ENCODE measurements at places on chromosomes 7 and 10.

GRCh38 chr10:25392132-25392531 is 217.3 kb downstream of the GPR158 start:
- no peak for DNase-seq

- no peak for DNase-seq
Observed at GRCh38 chr7:143016996-143017395, 9.9 kb downstream of the OR9A2 start.

DNA sequence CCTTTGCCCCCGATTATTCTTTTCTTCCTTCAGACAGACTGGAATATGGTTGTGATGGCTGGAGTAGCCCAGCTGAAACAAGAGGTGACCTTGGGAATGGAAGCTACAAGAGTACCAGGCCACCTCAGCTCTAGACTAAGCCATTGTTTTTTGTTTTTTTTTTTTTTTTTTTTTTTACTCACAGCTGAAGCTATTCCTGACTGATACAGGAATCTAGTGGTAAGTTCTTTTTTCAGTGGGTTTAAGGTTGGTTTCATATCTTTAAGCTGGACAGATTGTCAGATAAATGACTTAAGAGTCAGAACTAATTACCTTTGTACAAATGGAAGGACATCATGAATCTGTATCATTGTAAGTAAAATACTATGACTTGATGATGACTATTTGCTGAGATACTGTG is 30.2 kb upstream of the PTPN12 start:
- DNase-seq: no peak

GRCh38 chr10:79329529-79329928 is 17.7 kb upstream of the PPIF start:
- no peak for DNase-seq

DNA sequence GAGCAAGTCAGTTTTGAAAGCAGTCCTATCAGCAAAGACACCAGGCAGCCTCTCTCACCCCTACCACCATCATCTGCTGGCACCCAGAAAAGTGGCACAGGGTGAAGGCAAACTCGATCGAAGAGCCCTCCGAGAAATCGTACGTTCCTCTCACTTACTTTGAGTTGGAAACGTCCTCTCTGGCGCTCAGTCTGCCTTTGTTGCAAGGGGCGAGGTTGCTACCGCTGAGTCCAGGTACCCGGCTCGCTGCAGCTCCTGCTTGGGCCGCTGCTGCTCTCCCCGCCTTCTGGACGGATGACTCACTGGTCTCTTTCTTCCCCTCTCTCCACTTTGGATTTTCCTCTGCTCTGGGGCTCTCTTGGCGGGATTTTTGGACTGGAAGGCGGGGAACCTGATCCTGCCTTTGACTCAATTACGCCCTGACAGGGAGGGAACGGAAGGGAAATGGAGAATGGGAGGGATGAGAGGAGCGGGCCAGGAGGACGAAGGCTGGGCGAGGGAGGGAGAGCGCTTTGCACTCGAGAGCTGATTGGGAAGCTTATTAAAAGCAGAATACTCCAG is at the start of gene PTN:
PTN (minus strand) TSS at position 453 of the 561 bp plus-strand sequence. CDS start 88,760 bp downstream, outside the sequence.
- DNase-seq: no peak

DNA sequence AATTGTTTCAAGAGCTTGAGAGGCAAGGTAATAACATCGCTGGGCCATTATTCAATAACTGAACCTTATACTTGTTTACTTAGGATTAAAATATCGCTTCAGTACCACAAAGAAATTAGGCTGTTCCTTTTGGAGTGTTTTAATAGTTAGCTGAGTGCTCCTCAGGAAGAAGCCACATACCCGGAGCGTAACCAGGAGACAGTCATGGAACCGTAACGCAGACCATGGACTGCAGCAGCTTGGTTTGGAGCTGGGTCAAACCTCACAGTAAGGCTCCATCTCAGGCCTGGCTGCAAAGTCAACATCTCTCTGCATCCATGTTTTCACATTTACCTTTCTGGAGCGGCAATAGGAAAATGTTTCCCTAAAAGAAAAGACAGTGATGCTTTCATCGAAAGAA is 599.0 kb downstream of the TNS3 start:
- no peak for DNase-seq

GRCh38 chr7:2247141-2247995 is 5.3 kb downstream of the NUDT1 start:
- no peak for DNase-seq

DNA sequence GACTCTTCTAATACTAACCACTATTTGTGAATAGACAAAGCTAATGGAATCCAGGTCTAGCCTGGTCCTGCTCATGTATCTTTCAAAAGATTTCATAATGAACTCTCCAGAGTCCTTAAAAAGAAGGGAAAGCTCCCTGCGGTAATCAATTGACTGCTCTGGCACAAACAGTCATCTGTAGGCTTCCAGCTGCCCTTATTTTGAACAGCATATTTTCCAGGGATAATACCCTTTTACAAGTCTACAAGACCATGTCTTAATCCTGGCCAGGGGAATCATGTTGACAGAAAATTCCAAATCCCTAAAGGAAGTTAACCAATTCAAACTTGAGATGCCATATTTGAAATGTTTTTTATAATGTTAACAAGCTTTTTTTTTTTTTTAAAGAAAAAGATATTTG is 34.6 kb downstream of the ADAM12 start:
- no peak for DNase-seq

DNA sequence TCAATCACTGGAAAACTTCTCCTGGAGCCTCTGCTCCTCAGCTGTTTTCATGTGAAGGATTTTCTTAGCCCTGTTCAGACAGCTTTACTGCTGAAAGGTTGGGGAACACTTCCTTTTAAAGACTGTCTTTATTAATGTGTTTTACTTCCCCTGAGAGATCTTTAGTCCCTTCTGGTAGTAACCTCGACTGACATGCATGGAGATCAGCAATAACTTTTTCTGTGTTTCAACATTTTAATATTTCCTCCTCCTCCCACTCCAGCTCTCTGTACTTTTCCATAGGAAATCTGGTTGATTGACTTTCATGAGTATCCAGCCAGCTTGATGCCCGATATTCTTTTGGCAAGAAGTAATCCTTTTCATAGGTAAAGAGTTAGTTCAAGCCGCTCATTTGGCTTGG is 62.7 kb upstream of the STRIP2 start:
- DNase-seq: no peak

- DNase-seq: no peak
Observed at GRCh38 chr10:77532068-77532467, 105.5 kb downstream of the KCNMA1 start.

DNA sequence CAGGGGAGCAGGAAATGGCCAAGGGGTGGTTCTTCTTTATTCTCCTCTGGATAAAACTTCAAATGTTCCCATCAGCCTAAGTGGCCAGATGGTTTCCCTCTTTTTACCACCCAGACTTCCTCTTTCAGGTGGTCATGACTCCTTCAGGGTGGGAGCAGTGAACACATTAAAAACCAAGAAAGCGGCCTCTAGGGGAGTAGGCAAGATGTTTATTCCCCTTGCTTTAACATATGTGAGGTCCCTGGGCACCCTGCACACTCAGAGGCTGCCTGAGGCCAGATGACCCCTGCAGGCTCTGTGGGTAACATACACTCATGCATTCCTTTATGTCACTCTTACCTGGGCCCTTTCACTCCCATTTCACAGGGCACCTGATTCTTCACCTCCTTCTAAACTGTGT is 357.4 kb downstream of the ABCA13 start:
- no peak for DNase-seq

DNA sequence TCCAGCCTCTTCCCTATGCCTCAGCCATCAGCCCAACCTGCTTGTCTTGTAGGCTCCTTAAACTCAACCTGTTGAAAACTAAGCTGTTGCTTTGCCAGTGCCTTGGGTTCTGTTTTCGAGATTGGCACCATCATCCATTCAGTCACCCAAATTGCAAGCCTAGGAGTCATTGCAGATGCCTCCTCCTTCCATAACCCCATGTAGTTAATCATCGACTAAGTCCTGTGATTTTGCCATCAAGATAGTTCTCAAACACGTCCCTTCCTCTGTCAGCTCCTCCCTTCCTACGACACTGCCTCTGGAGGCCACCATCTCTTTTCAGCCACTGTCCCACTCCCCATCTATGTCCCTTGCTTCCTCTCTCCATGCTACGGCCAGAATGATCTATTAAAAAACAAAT is 168.1 kb downstream of the RAB11FIP2 start:
- DNase-seq: no peak

- DNase-seq: no peak
Observed at GRCh38 chr7:69399401-69399800, 198.9 kb upstream of the AUTS2 start.

GRCh38 chr7:111498391-111499007 is 63.8 kb downstream of the IMMP2L start:
- DNase-seq: no peak

DNA sequence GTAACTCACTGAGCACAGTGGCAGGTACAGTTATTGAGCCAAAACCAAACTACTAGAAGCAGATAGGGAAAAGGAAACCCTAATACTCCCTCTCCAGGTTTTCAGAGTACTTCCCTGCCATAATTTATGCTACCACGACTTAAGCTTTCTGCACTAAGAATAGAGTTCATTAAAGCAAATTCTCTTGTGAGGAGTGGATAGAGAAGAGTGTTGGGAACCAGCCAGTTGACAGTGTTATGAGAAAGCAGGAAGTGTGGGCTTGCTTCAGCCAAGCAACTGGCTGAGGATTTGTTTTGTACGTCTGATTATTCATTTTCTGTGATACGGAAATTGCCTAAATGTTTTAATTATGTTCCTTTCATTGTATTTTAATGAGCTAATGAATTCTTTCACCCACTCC is 280.5 kb downstream of the KIF20B start:
- no peak for DNase-seq

DNA sequence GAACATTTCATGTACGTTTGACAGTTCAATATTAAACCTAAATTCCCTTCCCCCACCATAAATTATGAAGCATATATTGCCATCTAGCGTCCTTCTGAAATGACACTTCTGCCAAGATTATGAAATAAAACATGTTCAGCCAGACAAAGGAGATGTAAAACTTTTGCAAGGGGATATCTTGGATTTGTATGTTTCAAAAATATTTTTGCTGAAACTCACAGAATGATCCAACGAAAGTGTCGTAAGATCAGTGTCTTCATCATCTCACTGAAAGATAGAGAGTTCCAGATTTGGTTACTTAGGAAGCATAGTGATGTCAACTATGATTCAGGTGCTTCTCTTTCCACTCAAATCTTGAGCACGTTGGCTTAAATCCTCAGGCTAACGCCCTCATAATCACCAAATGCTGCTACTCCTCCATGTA is 904.3 kb downstream of the XPNPEP1 start:
- no peak for DNase-seq

DNA sequence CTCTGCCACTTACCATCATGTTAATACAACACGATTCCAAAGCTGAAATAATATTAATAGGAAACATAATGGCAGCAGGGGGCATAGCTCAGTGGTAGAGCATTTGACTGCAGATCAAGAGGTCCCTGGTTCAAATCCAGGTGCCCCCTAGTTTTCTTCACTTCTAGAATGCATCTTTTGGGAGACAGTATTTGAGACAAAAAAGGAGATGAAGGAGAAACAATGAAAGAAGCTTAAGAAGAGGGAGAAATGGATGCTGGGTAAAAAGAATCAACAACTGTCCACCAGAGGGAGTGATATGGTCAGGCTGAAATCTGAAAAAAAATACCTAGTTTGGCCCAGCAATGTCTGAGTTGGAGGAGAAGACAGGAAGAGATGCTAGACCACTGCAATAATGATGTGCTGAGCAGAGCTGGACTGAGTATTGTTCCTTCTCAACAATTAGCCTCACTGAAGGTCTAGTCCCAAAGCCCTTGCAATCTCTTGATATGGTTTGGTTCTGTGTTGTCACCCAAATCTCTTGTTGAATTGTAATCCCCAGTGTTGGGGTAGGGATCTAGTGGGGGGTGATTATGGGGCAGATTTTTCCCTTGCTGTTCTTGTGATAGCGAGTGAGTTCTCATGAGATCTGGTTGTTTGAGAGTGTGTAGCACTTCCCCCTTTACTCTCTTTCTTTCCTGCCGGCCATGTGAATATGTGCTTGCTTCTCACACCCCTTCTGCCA is 48.3 kb downstream of the ZNF783 start:
- peak; percentile 28 for DNase-seq

- no peak for DNase-seq
Observed at GRCh38 chr7:109462171-109462570, 892.5 kb downstream of the DNAJB9 start.

GRCh38 chr7:100674411-100675104 is 1.0 kb downstream of the GNB2 start:
- DNase-seq: no peak

DNA sequence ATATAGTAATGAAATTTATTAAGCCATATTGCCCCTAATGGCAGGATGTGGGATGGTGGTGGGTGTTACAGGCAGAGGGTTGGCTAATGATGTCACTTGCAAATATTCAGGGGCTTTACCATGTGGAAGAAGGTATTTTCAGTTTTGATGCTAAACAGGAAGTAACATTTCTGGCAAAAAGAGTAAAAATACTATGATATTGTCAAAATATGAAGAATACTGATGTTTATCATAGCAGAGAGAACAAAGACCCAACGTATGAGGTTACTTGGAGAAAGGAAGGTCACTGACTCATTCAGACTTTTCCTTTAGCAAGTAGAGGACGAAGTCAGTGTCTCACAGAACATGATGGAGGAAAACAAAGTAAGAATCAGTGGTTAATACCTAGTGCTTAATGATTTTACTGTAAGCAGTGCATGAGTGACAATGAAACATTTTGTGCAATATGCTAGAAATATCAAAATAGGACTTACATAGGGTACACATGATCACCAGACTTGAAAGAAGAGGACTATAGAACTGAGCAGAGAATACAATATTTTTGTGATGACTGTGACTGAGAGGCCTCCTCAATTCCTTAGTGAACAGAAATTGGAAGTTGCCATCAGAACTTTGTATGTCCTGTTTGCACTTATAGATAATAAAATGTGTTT is 89.7 kb upstream of the STEAP4 start:
- no peak for DNase-seq

DNA sequence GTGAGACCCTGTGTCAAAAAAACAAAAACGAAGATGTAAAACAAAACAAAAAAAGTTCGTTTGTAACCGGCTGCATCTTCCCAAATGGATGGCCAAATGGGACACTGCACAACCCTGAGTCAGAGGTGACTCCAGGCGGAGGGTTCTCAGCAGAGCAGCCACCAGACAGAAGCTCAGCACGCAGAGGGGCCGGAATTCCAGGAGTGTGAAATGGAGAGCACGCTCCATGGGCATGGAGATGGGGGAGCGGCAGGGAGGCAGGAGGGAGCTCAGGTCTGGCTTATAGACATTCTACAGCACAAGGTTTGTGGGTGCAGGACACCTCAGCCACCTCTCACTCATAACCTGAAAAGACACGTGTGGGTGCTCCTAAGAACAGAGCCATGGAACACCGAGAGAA is 227.0 kb downstream of the MAD1L1 start:
- no peak for DNase-seq
